T-cell (primary cell): ENCODE measurements at places on chromosomes 13 and 19.

DNA sequence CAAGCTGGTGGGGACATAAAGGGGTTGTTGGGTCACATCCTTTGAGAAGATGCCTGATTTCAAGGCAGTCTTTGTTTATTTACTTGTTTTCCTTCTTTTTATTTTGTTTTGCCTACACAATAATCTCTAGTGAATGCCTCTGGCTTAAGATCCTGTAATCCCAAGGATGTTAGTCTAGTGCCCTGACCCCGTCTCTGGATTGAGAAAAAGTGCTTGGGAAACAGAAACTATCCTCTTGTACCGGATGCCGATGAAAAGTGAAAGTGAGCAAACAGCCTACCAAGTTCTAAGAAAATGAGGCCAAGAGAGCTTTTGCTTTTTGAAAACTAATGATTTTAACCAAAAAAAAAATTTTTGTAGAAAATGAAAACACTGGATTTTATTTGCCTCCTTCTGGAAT is 42.1 kb upstream of the C1QTNF9 start:
- DNase-seq: no peak
- peaks cover 5% of the 10 kb centered on the region for H3K36me3 ChIP-seq
- H3K27me3 ChIP-seq: no peaks in the 10 kb centered on the region
- peaks cover 81% of the 10 kb centered on the region for H3K4me1 ChIP-seq
- peak overlapping the region; percentile 39 for H3K4me3 ChIP-seq

DNA sequence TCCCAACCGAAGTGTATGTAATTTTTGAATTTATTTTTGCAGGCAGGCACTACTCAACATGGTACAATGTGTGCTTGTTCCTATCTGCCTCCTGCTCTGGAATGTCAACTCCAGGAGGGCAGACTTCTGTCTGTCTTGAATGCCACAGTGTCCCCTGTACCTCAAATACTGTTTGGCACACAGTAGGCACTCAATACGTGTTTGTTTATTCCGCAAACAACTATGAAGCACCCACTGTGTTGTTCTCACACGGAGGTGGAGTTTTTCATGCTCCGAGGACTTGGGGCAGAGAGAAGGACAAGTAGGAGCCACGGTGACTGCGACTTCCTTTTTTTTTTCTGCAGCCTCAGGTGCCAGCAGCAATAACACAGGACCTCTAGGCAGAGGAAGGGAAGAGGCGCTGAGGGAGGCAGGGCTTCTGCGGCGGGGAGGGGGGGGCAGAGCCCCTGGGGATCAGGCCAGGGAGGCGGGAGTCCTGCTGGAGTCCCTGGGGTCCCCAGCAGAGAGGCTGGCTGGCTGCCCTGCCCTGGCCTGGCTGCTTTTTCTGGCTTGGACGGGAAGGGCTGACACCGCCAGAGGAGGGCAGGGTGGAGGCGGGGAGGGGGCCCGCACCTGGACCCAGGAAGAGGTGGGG is 29.3 kb upstream of the TNFAIP8L1 start:
- no peaks in the 10 kb centered on the region for H3K36me3 ChIP-seq
- no peak overlapping the region for H3K4me3 ChIP-seq
- no peaks in the 10 kb centered on the region for H3K4me1 ChIP-seq
- DNase-seq: no peak

DNA sequence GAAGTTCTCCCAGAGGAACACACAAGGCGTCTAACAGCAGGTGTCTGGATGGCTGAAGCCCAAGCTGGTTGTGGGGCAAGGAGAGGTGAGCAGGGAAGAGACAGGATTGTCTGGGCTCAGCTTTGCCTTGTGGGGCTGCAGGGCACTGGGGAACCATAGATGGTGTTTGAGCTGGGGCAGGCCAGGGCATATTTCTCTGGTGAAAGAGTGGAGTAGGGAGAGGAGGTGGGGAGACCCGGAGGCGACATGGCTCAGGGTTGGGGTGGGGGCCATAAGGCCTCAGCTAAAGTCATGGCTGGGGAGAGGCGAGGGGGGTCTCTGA is 5.4 kb upstream of the PALM start:
- H3K4me1 ChIP-seq: no peaks in the 10 kb centered on the region
- no peak overlapping the region for H3K4me3 ChIP-seq
- H3K27me3 ChIP-seq: peaks cover 69% of the 10 kb centered on the region
- no peak for DNase-seq
- H3K36me3 ChIP-seq: no peaks in the 10 kb centered on the region

- DNase-seq: no peak
- H3K4me1 ChIP-seq: no peaks in the 10 kb centered on the region
- no peak overlapping the region for H3K27ac ChIP-seq
- H3K36me3 ChIP-seq: no peaks in the 10 kb centered on the region
- no peaks in the 10 kb centered on the region for H3K27me3 ChIP-seq
- H3K4me3 ChIP-seq: no peak overlapping the region
These were observed 321.8 kb upstream of the NBEA start for GRCh38 chr13:34620074-34620850.

DNA sequence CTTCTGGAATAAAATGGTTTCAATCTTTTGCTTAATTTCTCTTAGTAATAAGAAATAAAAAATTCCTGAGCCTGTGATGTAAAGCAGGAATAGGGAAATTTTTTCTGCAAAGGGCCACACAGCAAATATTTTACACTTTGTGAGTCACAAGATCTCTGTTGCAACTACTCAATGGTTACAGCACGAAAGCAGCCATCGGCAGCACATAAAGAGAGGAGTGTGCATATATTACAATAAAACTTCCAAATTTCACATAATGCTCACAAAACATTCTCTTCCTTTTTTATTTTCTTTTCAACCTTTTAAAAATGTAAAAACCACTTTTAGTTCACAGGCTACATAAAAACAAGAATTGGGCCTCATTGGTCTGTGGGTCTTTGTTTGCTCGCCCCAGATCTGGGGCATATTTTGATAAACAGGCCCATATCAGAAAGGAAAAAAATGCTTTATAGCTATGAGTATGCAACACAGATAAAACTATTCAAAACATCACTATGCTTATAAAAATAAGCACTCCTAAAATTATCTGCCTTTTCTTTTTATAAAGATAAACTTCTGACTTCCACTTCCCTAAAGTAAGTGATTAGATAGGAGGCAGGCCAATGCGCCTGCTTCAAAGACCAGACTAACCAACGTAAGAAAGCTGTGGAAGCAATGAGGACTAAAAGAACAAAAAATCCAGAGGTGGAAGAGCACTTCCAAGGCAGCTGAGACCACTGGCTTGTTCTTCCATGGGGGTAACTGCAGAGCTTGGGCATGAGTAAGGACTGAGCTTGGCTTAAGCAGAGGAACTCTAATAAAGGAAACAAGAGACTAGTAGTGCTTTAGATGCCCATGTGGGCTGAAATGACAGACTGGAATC is 26.5 kb downstream of the MYCBP2 start:
- peaks cover 8% of the 10 kb centered on the region for H3K36me3 ChIP-seq
- H3K4me3 ChIP-seq: no peak overlapping the region
- H3K4me1 ChIP-seq: peaks cover 4% of the 10 kb centered on the region
- DNase-seq: no peak

DNA sequence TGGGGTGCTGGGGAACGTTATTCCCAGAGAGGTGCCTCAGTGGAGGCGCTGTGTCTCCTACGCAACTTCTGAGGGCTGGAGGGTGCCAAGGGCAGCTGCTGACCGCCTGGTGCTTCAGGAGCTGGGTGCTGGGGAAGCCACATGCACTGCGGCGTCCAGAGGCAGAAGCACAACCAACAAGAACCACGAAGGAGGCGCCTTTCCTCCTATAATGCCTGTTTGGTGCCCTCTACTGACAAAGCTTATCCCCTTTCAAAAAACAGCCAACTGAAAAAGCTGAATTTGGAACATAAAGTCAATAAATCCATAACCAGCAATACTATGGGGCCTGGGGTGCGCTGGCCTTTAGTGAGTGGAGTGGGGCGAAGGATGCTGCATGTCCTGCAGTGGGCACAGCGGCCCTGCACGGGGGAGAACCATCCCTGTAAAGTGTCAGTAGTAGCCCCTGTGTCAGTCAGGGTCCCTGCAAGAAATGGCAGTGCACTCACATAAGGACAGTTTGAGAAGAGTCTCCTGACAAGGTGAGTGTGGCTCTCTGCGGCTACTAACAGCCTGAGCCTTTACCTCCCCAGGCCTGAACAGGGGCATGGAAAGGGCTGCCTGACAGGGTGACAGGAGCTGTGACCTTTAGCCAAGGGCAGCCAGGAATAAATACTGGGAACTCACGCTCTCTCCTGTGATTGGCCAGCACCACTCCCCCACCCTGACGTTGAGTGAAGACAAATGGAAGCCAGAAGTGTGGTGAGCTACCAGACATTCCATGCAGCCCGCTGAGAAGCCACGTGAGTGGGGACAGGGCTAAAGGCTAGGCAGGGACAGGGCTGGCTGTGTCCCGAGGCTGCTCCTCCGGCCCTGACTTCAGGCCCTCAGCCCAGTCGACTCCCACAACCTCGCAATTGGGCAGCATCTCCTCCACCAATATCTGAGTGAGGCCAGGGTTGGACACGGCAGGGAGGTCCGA is 4.5 kb upstream of the B3GNT8 start:
- no peak overlapping the region for H3K4me3 ChIP-seq
- no peaks in the 10 kb centered on the region for H3K27me3 ChIP-seq
- no peak overlapping the region for H3K27ac ChIP-seq

GRCh38 chr13:43676320-43676719 is 110.5 kb downstream of the ENOX1 start:
- no peaks in the 10 kb centered on the region for H3K4me1 ChIP-seq
- DNase-seq: no peak
- H3K36me3 ChIP-seq: no peaks in the 10 kb centered on the region

DNA sequence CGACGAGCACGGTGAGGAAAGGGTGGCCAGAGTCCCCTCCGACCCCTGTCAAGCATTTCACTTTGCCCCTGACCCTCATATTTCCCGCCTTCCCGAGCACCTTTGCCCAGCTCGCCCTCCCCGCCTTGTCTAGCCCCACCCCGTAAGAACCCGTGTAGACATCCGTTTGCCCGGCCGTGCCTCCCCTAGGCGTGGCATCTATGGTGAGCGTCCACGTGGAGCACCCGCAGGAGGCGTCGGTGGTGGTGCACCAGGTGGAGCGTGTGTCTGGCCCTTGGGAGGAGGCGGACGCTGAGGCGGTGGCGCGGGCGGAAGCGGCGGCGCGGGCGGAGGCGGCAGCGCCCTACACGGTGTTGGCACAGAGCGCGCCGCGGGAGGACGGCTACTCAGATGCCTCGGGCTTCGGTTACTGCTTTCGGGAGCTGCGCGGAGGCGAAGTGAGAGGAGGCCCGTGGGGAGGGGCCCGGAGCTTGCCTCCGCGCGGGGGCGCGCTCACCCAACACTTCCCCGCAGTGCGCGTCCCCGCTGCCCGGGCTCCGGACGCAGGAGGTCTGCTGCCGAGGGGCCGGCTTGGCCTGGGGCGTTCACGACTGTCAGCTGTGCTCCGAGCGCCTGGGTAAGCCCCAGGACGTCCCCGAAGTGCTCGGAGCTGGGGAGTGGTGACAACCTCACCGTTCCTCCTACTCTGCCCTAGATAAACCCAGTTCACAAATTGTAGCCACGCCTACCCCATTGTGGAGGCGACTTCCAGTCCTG is 4.2 kb downstream of the LTBP4 start:
- peaks cover 24% of the 10 kb centered on the region for H3K4me1 ChIP-seq
- peak; percentile 79 for DNase-seq
- peaks cover 27% of the 10 kb centered on the region for H3K27me3 ChIP-seq
- H3K36me3 ChIP-seq: no peaks in the 10 kb centered on the region

DNA sequence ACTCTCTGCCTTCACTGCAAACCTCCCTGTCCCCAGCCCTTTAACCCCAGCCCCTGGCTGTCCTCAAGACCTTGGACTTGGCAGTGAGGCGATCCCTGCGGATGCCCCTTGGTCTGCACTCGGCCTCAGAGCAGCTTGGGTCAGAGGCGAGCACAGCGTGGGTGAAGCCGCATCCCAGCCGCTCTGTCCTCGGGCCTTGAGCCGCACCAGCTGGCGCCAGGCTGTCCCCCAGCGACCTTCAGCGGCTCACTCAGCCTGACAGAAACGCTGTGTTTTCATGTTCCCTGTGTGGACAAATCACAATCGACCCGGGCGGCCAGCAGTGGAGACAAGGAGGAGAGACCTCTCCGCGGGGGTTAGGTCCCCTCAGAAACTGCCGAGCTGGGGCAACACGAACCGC is 52.0 kb downstream of the GNG7 start:
- H3K4me1 ChIP-seq: no peaks in the 10 kb centered on the region
- peaks cover 29% of the 10 kb centered on the region for H3K27me3 ChIP-seq
- DNase-seq: no peak
- H3K4me3 ChIP-seq: no peak overlapping the region
- no peak overlapping the region for H3K27ac ChIP-seq

- no peak overlapping the region for H3K27ac ChIP-seq
- no peak for DNase-seq
- no peaks in the 10 kb centered on the region for H3K36me3 ChIP-seq
- H3K4me3 ChIP-seq: no peak overlapping the region
These were observed 161.6 kb downstream of the FLT1 start for GRCh38 chr13:28333204-28333881.

DNA sequence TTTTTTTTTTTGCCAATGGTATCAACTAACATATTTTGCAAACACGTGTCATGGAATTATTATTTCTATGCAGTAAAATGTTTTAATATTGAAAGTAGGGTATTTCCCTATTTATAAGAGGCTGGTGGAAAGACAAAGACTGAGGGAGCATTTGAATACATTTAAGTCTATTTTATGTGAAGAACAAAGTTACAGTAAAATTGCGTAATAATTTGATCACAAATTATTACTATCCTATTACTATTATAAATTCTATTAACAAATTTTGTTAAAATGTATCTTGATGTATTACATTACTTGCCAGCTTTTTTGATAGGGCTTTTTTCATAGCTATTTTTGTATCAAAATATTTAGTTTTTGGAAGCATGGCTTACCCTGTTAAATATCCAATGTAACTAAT is 58.4 kb downstream of the GPC5 start:
- no peaks in the 10 kb centered on the region for H3K27me3 ChIP-seq
- no peaks in the 10 kb centered on the region for H3K4me1 ChIP-seq
- no peaks in the 10 kb centered on the region for H3K36me3 ChIP-seq
- no peak overlapping the region for H3K27ac ChIP-seq

GRCh38 chr19:16233836-16234551 is 36.3 kb downstream of the AP1M1 start:
- peaks cover 55% of the 10 kb centered on the region for H3K36me3 ChIP-seq
- no peak overlapping the region for H3K27ac ChIP-seq
- no peak for DNase-seq
- peaks cover 13% of the 10 kb centered on the region for H3K4me1 ChIP-seq

DNA sequence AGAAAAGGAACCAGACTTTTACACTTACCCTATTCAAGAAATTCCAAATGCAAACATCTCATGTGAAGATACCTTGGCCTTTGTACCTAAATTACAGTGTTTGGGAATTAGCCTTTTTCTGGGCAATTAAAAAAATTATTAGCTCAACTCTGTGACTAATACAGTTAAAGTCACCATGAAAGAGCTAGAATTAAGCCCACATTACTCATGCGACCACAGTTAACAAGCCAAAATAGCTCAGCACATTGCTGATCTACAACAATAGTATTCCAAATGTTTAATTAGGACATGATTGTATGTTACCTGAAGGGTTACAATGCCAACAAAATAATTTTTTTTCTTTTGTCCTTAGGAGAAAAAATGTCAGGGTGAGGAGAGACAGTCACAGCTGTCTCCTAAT is 263.6 kb upstream of the GPC6 start:
- no peak overlapping the region for H3K27ac ChIP-seq
- H3K27me3 ChIP-seq: no peaks in the 10 kb centered on the region
- no peak for DNase-seq
- H3K4me3 ChIP-seq: no peak overlapping the region
- H3K36me3 ChIP-seq: no peaks in the 10 kb centered on the region
- no peaks in the 10 kb centered on the region for H3K4me1 ChIP-seq

GRCh38 chr13:111939666-111940278 is 127.2 kb upstream of the SOX1 start:
- H3K4me1 ChIP-seq: no peaks in the 10 kb centered on the region
- H3K36me3 ChIP-seq: no peaks in the 10 kb centered on the region
- DNase-seq: no peak
- H3K4me3 ChIP-seq: no peak overlapping the region
- peaks cover 27% of the 10 kb centered on the region for H3K27me3 ChIP-seq
- no peak overlapping the region for H3K27ac ChIP-seq
